ENCODE measurements at places on chromosomes 5 and 9.

DNA sequence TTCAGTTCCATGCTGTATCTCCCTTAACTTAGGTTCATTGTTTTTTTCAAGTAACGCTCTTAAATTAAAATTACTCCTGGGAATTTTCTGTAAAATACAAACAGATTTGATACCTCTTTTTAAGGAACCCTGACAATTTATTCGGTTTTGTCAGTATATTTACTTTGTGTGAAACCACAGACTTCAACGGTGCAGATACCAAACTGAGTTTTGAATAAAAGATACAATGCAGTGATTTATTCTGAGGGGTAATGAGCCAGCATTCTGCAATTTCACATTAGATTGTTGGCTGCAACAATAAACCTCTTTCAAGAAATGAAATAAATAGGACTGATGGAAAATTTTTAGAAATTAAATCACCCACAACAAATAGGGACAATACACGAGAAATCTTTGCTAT lies 308.6 kb upstream of the EDIL3 start:
- DNase-seq, result no peak

DNA sequence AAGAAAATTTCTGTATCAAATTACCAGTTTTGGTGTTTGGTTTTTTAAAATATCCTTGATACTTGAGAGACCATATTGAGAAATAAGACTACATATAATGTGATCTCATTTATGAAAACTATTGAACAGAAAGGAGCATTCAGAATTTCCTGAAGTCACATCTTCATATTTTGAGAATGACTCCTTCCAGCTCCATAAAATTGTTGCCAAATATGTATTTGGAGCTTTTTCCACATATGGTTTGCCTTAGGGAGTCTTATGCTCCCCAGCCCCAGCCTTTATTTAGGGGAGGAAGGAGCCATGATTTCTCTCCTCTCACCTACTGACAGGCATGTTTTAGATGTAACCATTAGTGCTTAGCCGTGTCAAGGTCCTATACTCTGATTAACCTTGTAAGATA lies 51.1 kb downstream of the GCNT1 start:
- DNase-seq, result no peak

- no peak for DNase-seq
Measured at GRCh38 chr5:43049236-43049635, 9.1 kb upstream of the ANXA2R start.

- DNase-seq, result no peak
Measured at GRCh38 chr9:134653259-134654009, 11.8 kb downstream of the COL5A1 start.

DNA sequence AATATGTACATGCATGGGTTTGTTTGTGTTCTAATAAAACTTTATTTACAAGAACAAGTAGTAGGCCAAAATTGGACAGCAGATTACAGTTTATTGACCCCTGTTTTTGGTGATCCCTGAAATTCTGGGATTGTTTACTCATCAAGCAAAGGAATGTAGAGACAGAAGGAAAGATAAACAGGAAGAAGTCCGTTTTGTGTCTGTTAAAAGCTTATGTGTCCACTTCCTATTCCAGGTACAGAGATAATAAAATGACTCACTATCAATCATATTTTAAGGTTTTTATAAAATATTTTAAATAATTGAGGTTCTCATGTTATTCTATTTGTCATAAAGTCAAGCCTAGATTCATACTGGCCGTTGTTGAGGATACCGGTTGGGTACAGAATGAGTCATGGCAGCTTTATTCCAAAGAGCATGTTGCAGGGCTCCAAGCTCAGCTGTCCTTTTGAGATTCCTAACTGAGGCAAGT lies 214.9 kb upstream of the DAB2 start:
- DNase-seq, result no peak

DNA sequence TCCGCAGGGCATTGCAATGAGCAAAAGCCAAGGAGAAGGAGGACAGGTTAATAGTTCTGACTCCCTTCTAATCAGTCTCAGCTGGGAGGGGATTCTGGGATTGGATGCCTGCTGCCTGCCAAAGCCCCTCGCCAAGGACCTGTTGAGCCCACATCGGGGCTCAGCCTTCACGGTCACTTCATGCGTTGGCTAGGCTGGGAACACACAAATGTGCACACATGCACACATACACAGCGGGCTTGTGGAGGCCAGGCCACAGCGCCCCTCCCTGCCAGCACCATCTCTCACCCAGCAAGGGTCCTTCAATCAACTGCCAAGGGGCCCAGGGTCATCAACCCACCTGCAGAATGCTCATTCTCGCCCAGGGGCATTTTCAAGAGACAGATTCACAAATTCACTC lies 113.9 kb downstream of the C5orf15 start:
- peak; percentile 12 for DNase-seq

DNA sequence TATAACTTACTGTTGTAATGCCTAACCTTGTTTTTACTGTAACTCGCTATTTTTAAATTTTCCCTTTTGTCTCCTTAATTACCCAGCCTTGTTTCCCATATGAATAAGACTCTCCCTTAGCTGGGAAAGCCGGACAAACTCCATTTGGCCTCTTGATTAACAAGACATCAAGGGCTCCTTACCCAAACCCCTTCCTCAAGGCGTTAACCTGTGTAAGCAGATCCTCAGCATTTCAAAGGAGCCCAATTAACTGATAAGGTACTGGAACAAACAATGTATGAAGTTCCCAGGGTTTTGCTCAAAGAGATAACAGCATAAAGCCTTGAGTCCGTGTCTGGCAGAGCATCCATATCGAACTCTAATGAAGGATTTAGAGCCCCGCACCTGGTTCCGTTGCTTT lies 66.0 kb upstream of the SIMC1 start:
- no peak for DNase-seq

DNA sequence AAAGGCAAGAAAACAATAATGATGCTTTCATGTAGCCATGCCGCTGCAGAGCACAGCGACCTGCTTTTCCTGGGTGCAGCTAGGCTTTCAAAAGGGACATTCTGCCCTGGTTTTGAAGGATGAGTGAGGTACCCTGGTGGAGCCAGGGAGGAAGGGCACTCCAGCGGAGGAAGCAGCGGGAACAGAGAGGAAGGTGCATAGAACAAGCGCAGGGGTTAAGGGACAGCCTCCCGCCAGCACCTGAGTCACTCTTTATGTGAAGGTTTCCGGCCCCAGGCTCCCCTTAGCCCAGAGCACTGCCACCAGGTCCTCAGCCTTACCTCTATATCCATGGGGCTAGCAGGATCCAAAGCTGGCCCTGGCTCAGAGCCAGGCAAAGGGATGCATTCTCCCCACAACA lies 221.1 kb downstream of the CDK5RAP2 start:
- no peak for DNase-seq

DNA sequence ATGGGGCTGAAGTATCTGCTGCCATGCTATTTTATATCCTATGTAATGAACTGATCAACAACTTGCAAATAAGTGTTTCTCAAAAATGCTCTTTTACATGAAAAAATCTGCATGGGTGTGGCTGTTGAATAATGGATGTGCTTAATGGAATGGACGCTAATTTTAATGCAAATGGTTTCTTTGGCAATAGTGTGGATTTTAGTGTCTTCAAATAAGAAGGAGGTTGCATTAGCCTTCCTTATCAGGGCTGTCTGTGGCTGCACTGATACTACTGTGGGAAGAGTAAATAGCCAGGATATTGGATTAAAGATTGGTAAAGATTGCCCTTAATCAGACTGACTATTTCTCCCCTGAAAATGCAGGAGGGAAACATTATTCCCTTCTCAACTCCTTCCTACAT lies 121.9 kb upstream of the STK32A start:
- no peak for DNase-seq

DNA sequence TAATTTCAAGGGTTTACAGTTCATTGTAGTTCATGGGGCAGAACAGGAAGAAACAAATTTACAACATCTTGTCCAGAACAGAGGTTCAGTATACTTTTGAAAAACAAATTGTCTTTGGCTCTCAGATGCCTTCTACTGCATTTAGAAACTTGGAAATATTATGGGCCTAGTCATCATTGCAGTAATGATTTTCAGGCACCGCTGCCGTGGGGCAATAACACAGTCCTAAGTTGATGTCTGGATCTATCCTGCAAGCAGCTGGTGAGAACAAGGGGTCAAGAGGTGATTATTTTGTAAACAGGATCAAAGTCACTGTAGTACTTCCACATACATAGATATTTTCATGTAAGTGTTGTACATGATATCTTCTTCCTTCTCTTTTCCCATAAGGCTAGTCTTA lies 82.5 kb upstream of the CAST start:
- no peak for DNase-seq

GRCh38 chr5:32722957-32723356 lies 11.8 kb downstream of the NPR3 start:
- DNase-seq, result no peak

DNA sequence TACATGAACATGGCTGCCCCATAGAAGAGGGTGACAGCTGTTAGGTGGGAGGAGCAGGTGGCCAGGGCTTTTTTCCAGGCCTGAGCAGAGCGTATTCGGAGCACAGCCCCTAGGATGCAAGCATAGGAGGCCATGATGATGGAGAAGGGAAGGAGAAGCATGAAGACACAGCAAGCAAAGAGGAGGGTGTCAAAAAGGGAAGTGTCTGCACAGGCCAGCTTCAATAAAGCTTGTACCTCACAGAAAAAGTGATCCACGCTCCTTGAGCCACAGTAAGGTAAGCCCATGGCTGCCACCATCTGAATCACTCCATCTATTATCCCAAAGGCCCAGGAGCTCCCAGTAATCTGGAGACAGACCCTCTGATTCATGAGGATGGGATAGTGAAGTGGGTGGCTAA lies 6.4 kb downstream of the OR2V1 start:
- no peak for DNase-seq

- no peak for DNase-seq
Measured at GRCh38 chr5:21623831-21624230, 1229.3 kb downstream of the CDH12 start.

- DNase-seq, result no peak
Measured at GRCh38 chr9:72981433-72981832, 28.6 kb upstream of the ALDH1A1 start.

GRCh38 chr5:25128606-25129005 lies 483.8 kb upstream of the CDH10 start:
- DNase-seq, result no peak

DNA sequence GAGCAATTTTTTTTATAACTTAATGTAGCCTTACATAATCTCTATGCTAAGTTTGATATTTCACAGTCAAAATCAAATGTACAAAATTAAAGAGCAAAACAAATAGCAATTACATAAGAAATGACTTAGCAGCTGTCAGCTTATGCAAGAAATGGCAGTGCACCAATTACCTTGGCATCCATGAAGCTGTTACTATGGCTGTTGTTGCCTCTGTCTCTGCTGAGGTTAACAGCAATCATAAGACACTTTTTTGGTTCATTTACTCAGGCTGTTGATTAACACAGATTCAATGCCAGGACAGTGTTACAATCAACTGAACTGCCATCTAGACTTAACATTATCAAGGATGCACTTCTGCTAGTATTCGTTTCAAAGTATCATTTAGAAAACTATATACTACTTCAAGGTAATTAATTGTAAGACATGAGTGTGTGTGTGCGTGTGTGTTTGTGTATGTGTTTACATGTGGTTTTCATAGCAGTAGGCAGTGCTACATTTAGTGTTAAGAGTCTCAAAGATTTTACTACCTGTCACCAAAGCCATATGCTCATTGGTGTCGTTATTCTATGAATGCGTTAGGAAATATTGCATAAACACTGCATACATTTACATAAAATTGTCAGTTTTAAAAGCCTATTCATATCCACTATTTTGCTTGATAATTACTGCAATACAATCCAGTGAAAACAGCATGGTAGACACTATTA lies 1084.2 kb upstream of the COX7C start:
- DNase-seq, result no peak

- no peak for DNase-seq
Measured at GRCh38 chr5:50984640-50985039, 318.2 kb downstream of the PARP8 start.

GRCh38 chr5:126464959-126465358 lies 41.8 kb downstream of the GRAMD2B start:
- DNase-seq, result no peak

- no peak for DNase-seq
Measured at GRCh38 chr9:1804128-1804865, 210.8 kb upstream of the SMARCA2 start.

All from stimulated activated CD4-positive, alpha-beta T cell treated with anti-CD3 and anti-CD28 coated beads, Interleukin-2, amount 100 ng/mL, for 24 hours (primary cell).